Spinal cord (tissue), 10 donors: ENCODE measurements at places on chromosomes 13 and 19.

- DNase-seq, result no peak
These were observed 24.6 kb upstream of the IGSF23 start for GRCh38 chr19:44588771-44589112.

- DNase-seq, result no peak
These were observed 140.7 kb upstream of the KLF12 start for GRCh38 chr13:74274916-74275315.

DNA sequence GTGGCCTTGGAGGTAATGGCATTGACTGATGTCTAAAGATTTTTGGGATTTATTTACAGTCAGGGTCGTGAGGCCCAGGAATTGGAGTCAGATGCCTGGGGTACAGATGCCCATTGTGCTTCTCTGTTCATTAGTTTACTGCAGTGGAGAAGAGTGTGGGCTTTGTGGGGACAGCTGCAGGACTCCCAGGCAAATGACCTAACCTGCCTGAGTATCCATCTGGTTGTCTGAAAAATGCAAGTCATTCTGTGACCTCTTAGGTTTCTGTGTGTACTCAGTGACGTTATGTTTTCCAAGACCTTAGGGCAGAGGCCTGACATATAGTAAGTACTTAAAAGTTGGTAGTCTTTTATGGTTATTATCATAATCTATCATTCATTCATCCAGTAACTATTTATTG, 60.5 kb downstream of the SPATA13 start:
- no peak for DNase-seq

GRCh38 chr13:30832845-30833332, 73.2 kb upstream of the MEDAG start:
- no peak for DNase-seq

- DNase-seq, result peak; percentile 6
These were observed 72.6 kb downstream of the CDK8 start for GRCh38 chr13:26326562-26326961.

DNA sequence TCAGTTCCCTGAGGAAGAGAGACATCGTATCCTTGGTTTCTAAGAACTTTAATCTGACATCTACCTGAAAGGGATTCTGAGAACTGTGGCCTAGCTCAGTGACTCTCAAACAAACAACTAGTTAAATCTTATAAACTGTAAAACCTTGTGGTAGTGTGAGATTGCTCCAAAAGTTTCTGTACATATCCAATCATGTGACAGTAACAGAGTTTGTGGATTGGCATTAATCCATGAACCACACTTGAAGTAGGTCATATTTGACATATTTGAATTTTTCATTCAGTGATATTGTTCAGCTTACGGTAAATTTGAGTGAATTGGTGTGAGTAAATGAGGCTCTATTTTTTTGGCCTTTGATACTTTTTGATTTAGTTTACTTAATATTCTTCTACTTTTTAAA, 15.0 kb downstream of the TDRD3 start:
- DNase-seq, result no peak

DNA sequence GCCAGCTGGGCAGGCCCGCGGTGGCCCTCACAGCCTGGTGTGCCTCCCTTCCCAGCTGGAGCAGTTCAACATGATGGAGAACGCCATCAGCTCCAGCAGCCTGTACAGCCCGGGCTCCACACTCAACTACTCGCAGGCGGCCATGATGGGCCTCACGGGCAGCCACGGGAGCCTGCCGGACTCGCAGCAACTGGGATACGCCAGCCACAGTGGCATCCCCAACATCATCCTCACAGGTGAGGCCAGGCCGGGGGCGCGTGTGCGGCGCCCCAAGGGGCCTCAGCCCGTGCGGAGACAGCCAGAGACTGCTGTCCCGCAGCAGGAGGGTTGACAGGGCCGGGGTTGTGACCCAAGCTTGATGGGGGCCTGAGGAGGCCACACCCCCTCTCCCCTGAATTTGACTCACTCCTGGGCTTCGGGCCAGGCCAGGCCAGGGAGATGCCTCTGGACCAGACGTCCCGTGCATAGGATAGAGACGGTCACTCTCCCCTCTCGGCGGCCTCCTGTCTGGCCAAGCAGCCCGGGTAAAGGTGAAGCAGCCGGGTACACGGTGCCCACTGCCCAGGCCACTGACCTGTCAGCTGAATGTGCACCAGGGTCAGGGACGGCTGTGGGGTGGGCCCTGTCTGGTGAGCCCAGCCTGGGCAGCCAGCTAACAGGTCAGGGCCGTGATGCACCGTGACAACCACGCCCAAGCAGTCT, 15.4 kb downstream of the COMP start:
- DNase-seq, result no peak

DNA sequence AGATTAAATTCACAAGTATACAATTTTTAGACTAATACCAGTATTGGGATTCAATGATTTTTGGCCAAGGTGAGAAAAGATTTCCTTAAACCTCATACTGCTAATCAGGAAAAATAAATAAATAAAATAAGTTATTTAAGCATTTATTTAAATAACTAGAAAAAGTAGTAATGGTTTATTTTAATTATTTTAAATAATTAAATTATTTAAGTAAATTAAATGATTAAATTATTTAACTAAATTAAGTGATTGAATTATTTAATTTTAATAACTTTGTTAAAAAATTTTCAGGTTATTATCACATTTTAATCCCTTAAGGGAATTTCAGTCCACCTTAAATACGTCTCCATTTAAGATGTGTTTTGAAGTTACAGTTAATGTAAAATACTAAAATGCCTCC, 1831.5 kb upstream of the MIR17HG start:
- no peak for DNase-seq

DNA sequence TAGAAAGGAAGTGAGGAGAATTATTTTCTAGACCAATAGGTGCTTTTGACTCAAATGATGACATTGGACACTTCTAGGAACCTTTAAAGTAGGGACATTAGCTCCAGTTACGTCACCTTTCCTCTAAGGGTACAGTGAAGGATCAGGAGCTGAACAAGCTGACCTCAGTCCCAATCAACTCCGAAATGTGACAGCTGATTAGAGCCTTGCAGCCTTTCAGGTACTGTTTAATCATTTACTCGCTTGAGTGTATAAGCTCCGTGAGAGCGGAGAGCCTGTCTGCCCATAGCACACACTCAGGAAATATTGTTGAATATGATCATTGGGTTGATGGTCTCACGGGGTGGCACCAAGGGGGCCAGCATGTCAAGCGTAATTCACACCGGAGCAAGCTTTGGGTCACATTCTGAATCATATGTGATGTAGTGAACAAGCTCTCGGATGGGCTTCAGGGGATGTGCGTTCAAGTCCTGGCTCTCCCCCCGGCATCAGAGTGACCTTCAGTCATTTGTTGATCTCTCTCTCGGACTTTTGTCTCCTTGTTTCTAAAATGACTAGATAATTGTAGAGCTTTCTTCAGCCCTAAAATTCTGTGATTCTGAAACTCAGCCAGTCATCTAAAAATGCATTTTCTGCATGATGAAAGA, 141.9 kb downstream of the ZIC5 start:
- DNase-seq, result no peak

DNA sequence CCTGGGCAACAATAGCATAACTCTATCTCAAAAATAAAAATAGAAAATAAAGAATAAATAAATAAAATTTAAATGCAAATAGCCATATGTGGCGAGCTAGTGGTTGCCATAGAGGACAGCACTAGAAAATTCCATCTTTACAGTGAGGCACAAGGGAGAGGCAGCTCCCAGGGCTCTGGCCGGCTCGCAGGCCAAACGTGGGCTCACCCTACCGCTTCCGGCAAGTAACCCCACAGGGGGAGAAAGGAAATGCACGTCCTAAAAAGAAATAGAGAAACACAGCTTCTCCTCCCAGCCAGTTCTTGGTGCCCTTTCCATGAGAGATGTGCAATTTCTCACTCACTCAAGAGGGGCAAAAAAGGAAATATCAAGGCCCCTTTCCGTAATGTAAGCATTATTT, 12.4 kb upstream of the GRWD1 start:
- DNase-seq, result no peak

DNA sequence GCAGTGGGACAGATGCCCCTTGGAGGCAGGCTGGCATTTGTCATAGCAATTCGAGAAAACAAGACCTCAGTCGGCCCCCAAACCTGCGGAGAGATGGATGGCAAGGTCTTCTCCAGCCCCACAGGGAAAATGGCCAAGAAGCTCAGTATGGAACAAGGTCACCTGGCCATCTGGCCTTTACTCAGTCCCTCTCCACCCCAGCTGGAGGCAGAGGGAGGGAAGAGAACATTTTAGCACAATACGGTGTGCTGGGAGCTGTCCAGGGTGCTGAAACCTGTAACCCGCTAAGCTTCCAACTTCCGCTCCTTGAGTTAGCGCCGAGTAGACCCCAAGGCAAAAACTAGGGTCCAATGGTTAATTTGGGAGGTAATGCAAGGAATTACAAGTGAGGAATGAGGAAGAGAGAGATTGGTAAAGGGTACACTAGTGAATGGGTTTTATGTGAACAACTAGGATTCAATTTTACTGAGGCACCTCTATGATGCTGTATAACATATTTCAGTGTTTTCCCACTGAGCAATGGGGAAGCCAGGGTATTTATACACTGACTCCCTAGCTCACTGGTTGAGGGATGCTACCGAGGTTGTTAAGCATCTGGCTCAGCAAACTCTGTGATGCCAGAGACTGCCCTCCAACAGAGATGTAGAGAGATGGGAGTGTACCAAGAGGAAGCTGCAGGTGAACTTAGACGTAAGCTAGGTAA, 64.3 kb downstream of the CACNA1A start:
- DNase-seq, result no peak

DNA sequence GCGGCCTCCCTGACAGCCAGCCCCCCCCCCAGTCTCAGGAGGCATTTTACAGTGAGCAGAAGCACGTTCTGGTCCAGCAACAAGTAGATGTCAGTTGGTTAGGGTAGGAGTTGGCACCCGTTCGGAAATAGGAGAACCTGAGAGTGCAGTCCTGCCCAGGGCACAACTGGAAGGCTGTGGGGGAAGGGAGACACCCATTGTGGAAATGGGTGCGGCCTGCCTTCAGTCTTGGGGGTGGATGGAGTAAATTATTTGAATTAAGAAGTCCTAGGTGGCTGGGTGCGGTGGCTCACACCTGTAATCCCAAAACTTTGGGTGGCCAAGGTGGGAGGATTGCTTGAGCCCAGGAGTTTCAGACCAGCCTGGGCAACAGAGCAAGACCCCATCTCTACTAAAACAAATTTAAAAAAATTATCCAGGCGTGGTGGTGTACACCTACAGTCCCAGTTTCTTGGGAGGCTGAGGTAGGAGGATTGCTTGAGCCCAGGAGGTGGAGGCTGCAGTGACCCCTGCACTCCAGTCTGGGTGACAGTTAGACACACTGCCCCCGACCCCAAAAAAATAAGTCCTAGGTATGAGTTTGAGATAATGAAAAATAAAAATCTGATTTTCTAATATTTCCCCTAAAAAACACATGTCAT, 1.2 kb downstream of the CIRBP start:
- no peak for DNase-seq

GRCh38 chr19:39082745-39083598, 1.2 kb upstream of the ACP7 start:
- DNase-seq, result no peak

GRCh38 chr13:67515895-67516294, 285.8 kb upstream of the PCDH9 start:
- no peak for DNase-seq

DNA sequence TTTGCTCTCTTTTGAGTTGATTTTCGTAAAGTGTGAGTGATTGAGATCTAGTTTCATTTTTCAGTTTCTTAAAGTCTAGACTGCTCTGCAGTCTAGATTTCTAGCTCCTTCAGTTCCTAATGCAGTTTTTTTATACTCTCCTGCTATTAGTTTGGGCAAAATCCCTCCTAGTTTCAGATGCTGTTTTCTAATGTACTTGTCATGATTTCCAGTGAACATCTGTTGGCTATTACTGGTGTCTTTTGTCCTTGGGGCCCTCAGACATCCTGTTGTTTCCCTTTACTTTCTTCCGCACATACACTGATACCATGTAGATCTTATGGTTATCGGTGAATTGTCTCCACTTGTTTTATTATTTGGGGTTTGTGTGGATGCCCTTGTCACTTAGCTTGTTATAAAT, 292.1 kb downstream of the TDRD3 start:
- no peak for DNase-seq

GRCh38 chr19:27765397-27765796, 1447.6 kb downstream of the UQCRFS1 start:
- no peak for DNase-seq

DNA sequence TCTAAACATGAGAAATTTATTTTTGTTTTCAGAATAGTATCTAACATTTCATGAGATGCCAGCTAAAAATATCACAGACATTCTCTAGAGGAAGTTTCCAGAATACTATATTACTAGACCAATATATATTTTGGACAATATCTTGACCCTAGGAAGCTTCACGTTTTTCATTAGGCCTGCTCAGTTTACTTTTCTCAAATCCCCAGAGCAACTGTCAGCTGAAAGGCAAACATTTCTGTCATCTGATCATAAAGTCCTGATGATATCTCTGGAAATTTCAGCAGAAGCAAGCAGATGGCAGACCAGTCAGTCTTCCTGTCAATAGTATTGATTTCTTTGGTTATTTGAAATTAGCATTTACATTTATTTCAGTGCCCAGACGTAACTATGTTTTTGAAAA, 4.0 kb downstream of the POSTN start:
- no peak for DNase-seq

GRCh38 chr13:19178901-19179593, 2.6 kb downstream of the TUBA3C start:
- DNase-seq, result no peak

DNA sequence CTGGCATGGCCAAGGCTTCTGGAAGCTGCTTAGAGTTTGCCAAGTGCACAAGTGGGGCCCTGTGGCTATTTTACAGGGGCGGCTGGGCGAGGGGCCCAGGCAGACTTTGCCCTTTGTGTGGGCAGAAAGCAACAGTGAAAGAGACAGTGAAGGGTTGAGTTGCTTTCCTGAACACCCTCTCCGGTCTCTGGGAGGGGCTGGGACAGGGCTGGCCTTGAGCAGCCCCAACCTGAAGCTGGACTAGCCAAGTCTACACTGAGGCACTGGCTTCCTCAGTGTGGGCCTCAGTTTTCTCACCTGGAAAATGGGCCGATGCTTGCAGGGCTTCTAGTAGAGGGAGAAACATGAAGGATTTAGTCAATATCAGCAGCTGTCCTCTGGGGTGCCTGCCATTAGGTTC, 2.4 kb upstream of the HOMER3 start:
- DNase-seq, result no peak

- no peak for DNase-seq
These were observed 14.7 kb downstream of the RAP2A start for GRCh38 chr13:97448503-97449251.

DNA sequence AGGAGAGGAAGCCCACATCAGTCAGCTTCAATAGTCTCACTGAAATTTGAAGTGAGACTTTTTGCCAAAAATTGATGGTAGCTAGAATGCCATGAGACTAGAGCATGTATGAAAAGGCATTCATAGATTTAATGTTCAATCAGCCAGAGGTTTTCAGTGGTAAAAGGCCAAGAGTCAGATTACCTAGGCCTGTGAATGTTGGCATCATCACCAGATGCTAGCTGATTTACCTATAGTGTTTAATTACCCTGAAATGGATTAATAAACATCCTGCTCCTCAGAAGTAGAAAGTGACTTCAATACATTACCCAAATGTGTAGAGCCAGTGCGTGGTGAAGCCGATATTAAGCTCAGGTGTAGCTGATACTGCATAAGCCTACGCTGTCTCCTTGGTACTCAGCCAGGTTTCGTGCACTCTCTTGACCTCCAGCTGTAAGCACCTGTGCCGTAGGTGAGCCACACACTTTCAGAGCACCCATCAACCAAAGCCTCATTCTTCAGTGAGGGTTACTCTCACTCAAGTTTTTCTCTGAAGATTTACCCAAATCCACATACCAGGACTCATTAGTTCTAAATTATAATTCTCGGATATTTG, 1140.3 kb upstream of the SLC10A2 start:
- no peak for DNase-seq

- DNase-seq, result no peak
These were observed 18.1 kb downstream of the AKT2 start for GRCh38 chr19:40266912-40267600.
